ENCODE measurements at places on chromosomes 12 and 14.

DNA sequence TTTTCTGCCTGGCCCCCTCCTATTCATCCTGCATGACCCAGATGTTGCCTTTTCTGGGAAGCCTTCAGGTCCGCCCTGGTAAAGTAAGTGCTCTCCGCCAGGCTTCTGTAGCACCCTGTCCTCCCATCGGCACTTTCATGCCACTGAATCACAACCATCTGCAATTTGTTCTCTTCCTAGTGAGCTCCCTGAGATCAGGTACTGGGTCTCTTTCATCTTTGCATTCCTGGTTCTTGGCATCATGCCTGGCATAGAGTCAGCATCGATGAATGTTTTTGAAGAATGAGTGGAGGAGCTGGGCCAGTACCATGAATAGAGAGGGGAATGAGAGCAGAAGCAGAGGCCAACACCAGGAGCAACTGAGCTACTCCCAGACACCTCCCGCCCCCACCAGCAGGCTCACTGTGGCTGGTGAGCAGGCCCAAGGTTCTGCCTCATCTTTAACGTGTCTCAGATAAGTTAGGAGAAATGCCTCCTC lies 13.1 kb downstream of the ZDHHC22 start:
- no peak for DNase-seq

DNA sequence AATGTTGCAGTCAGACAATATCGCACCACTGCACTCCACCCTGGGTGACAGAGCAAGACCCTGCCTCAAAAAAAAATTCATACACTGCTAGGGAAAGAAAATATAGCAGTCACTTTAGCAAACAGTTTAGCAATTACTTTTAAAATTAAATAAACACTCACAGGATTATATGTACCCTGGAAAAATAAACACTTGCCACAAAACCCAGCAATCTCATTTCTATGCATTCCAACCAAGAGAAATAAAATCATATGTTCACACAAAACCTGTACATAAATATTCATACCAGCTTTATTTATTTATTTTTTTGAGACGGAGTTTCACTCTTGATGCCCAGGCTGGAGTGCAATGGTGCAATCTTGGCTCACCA lies 20.2 kb downstream of the ATXN2 start:
- no peak for DNase-seq

- DNase-seq = no peak
These were observed 177.5 kb downstream of the ADGRD1 start for GRCh38 chr12:131131077-131131807.

DNA sequence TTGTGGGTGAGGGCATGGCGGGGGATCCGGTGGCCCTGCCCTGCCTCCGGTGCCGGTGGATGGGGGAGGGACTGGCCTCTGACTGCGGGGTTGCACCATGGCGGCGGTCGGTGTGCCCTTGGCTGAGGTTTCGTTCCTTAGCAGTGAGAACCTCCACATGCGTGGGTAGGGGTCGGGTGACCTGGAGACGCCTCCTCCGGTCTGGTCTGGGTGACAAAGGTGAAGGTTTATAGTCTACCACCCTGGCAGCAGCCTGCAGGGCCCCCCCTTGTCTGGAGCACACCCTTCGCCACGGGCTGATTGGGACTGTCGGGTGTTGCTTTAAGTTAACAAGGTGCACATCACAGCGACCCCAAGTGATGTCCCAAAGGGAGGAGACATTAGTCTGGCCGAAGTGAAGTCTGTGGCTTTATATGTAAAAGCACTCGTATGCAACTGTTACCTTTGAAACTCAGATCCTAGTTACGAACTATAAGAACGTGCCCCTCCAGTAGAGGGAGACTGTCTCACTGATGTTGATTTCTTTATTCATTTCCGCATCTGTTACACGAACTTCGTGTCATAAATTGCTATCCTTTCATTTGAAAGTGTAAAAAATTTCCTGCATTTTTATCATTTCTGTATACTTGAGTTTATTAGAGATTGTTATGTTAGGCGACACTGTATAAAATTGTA lies 74.4 kb downstream of the WDR20 start:
- DNase-seq = no peak

GRCh38 chr12:70837026-70837425 lies 83.5 kb downstream of the PTPRR start:
- DNase-seq = no peak

Data from hematopoietic multipotent progenitor cell treated with erythropoietin and hydrocortisone succinate and interleukin-3 and kit ligand, for 17 days (in vitro differentiated cells).